ENCODE measurements at places on chromosomes 2 and 18.

- no peak for DNase-seq
Observed at GRCh38 chr2:68318914-68319397, 793 bp downstream of the CNRIP1 start.

DNA sequence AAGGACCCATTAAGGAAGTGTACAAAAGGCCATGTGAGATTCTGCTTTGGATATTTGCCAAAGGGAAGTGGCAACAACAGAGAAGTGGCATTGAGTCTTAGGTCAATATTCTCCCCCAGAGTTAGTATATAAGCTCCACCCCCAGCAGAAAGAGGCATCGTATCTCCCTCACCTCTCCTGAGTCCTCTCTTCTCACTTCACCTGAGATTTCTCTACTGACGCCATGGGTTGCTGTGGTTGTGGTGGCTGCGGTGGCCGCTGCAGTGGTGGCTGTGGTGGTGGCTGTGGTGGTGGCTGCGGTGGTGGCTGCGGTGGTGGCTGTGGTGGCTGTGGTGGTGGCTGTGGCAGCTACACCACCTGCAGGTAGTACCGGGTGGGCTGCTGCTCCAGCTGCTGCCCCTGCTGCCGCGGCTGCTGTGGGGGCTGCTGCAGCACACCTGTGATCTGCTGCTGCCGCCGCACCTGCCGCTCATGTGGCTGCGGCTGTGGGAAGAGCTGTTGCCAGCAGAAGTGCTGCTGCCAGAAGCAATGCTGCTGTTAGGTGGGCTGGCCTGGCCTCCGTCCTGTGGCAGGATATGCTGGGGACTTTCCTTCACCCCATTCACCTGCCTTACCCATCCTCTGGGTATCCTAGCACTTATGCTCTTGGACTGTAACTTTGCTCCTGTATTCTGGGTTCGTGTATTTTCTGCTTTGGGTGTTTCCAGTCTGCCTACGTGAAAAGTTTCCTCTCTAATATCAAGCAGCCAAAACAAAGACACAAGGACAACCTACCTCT is 5.9 kb downstream of the SCYGR3 start:
- no peak for DNase-seq

DNA sequence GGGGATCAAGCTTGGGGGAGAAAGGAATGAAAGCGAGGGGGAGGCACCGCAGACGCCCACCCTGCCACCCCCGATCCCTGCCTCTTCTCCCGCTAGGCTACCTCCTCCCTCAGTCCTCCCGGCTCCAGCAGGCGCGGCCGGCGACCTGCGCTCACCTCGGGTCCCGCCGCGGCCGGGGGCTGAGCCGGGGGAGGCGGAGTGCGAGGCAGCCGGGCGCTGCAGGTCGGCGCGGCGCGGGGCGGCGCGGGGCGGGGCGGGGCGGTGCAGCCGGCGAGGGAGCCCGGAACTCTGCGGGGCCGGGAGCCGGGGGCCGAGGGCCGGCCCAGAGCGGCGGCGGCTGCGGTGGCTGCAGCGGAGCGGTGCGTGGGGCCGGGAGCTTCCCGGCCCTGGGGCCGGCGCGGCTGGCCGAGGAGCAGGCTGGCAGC is 477 bp downstream of the ACVR1 start:
- peak; percentile 50 for DNase-seq

DNA sequence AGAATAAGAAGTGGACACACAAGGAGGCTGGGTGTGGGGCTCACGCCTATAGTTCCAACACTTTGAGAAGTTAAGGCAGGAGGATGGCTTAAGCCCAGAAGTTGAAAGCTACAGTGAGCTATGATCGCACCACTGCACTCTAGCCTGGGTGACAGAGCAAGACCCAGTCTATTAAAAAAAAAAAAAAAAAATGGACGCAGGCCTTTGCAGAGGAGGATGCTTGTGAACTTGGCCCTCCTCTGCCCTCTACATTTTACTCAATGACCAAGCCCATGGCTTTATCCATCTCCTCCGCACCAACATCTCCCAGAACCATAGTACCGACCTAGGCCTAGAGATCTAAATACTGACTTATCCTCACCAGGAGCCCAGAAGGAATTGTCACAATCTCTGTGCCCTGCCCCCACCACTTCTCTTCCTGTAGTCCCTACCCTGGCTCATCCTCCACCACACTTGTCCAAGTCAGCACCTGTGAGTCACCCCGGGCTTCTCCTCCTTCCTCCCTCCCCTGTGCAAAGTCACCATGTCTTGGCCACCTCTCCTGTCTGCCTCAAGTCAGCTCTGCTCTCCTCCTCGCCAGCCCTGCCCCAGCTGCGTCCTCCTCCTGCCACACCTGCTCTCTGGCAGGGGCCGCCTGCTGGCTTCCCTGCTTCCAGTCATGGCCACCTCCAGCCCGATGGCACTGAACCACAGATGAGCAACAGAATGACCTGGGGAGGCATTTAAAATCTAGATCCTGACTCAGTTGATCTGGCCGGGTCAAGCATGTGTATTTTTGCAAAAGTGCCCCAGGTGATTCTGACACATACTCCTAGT is 35.8 kb upstream of the ASPRV1 start:
- no peak for DNase-seq

DNA sequence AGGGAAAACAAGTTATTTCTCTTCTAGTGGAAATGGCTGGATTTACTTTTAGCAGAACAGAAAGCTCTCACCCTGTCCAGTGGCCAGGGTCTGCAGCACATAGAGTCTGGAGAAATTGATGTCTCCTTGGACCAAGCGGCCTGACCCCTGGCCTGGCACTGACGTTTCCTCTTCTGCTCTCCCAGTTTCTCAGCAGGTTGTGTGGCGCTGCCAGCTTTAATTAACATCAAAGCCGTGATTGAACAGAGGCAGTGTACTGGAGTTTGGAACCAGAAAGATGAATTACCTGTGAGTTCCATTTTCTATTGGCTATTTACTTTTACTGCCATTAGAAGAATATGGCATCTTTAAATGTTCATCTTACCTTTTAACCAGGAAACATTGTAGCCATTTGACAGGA is 20.9 kb downstream of the CD8A start:
- no peak for DNase-seq

DNA sequence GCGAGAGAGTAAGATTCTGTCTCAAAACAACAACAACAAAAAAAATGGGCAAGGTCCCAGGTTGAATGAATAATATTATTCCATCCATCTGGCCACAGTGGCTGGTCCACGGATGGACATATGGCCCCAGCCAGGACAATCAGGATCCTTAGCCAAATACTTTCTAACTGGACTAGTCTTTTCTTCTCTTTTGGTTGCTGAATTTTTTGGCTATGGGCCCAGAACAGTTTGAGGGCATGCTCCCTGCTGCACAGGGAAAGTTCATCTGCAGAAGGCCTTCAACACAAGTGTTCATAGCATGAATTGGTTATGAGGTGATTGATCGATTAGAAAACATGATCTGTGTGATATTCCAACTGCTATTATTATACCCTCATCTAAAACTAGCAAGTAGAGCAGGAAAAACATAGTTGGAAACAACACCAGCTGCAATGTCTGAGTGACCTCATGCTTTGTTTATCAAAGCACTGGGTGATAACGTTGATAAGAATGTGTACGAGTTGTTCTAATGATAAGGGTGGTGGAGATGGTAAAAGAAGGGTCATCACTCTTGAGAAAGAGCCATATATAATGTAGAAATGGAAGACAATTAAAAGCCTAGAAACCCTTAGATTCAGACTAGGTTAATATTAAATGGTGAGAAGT is 47.8 kb upstream of the RNF103 start:
- DNase-seq = no peak

DNA sequence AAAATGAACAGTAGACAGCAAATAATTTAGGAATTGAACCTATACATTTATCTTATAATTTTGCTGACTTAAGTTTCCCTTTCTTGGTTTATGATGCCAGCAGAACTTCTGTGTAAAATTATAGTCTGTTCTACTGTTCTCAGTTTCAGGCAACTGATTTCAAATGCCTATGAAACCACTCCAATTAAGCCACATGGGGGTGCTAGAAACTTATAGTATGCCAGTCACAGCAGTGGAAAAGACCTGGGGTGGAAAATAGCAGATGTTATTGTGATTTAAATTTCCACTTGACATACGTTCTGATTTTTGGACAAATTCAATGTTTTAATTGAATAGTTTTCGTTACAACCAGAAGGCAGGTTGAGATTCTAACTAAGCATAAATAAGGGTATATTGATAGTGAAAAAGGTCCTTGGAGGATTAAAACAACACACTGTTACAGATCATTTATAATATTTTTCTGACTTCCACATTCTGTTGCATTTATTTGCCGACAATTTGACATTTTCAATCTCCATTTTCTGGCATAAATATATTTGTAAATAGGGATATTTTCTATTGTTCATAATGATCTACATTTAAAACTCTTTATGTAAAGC is 61.4 kb downstream of the CPS1 start:
- DNase-seq = no peak

DNA sequence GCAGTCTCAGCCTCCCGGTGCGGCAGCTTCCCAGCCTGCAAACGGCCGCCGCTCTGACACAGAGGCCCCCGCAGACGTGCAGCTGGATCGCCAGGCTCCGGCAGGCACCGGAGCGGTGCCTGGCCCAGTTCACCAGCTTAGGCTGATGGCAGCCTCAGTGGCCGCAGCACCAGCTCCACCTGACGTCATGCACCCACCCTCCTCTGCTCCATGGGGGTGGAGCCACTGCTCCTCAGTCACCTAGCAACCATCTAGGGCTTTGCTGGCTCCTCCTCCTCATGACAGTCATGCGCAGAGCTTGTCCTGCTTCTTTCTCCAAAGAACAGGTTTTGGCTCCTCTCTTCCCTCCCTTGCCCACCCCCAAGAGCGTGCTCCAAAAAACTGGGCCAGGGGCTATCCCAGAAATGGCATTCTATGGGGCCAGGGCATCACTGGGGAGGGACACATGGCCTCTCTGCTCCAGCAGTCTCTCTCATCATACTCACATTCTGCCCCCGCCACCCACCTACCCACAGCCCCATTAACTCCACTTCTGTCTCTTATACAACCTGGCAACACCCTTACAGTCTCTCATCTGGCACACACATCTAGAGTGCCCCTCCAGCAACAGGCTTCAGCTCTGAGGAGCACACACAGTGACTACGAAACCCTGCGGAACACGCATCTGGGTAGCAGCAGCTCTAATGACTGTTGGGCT is 5.5 kb downstream of the DCTN1 start:
- no peak for DNase-seq

DNA sequence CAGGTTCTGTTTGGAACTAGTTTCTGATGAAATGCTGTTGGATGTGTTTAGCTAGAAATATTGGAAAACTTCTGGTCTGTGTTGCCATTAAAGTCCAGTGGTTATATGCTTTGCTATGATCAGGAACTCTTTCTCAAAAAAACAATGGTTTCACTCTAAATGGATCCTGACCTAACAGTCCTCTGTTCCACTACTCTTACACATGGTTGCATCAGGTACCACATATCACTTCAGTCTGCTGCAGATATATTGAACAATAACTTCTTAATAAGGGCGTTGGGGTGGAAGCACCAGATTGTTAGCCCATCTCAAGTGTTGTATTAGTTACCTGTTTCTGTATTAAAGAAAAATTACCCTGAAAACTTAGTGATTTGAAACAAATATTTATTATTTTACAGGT is 676.6 kb upstream of the GCFC2 start:
- DNase-seq = no peak

DNA sequence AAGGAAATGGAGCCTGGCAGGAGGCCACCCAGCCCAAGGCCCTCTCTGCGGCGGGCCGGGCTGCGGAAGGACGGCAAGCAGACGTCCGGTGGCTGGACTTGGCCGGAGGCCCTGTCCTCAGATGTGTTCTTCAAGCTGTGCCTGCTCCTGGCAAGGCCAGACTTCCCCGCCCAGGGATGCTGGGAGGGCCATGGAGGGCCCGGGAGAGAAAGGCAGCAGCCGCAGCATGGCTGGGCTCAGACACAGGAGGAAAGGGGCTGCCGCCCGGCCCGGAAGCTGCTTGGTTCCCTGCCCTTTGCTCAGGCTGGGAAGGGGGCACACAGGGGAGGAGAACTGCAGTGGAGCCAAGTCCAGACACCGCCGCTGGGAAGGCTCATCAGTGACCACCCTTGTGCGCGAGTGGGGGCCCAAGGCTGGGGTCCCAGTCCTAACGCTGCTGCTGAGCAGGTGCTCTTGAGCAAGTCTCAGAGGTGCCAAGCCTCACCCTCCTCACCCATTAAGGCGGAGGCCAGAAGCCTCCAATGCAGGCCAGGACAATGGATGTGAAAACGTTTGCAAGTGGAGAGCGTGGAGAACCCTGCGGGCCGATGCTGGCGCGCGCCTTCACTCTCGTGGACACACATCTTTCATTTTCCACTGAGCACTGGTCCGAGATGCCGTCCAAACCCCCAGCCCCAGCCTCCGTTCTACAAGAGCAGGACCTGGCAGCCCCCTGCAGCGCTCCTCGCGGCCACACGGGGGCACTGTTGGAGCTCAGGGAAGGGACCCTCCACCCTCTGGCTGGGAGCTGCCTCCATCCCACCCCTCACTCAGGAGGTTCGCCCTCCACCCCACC is 7.9 kb downstream of the CROCC2 start:
- DNase-seq = peak; percentile 27

- DNase-seq = no peak
Observed at GRCh38 chr2:190519975-190520767, 14.4 kb downstream of the NEMP2 start.

- no peak for DNase-seq
Observed at GRCh38 chr18:36638224-36638623, 190.6 kb downstream of the TPGS2 start.

- DNase-seq = no peak
Observed at GRCh38 chr18:8825729-8826375, 120.5 kb downstream of the MTCL1 start.

GRCh38 chr2:129864719-129865118 is 114.7 kb upstream of the RAB6C start:
- no peak for DNase-seq

DNA sequence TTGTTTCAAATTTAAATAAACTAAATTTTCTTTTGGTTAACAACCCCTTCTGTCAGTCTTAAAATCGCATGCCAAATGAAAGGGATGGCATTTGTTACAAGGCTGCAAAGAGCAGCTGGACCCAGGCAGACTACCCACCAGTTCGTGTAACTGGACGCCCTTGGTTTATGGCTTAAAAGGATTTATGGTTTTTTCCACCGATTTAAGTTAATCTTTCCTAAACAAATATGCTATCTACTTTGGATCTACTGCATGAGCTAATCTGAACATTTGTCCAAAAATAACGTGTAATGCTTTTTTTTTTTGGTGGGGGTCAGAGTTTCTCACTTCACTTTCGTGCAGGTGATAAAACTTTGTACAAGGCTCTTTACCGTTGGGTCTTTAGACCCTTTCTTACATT is 62.9 kb downstream of the DIS3L2 start:
- no peak for DNase-seq

DNA sequence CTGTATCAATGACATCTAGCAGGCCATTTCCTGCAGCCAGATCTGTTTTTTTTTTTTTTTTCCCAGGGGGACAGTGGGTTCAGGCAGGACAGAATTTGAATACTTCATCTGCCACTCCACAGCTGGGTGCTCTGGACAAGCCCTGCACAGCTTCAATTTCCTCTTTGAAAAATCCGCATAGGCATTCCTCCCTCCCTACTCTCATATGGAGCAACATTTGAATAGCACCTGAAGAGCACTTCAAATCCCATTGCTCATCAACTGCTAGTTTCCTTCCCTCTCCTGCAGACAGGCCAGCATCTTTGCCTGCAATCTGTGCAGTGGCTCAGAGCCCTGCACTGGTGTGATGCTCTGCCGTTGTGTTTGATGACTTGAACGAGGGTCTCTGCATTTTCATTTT is 326.3 kb downstream of the TSN start:
- no peak for DNase-seq
